ENCODE measurements at places on chromosomes 2 and 18.

GRCh38 chr2:105954891-105955290 lies 210.2 kb downstream of the NCK2 start:
- DNase-seq: no peak

DNA sequence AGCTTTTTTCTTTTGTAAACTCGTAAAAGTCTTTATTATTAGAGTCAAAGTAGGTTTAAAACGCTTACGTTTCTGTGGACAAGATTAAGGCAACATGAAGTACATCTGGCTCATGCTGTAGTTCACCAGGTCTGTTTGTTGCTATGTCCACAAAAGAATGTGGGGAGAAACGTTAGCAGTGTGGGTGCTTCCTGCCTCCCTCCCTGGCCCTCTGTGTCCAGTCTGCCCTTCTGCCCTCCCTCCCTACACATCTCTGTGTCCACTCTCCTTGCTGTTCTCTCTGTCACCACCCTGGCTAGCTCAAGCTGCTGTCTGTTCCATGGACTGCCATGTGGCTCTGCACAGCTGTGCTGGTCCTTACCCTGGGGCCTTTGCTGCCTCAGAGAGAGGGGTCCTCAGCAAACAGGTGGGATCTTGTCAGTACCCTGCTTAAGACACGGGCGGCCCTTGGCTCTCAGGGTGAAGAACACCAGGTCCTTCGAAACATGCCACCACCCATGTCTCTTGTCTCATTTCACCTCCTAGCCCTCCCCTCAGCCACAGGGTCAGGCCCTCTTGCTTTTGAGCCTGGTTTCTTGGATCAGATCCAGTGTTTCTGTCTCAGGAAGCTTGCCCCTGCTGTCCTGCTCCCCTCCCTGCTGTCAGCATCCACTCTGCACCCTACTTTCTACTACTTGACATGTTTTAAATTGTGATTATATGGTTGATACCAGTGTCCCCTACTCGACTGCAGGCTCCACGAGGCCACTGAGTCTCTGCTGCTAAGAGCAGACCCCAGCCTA lies 79.2 kb downstream of the LIMS1 start:
- no peak for DNase-seq

DNA sequence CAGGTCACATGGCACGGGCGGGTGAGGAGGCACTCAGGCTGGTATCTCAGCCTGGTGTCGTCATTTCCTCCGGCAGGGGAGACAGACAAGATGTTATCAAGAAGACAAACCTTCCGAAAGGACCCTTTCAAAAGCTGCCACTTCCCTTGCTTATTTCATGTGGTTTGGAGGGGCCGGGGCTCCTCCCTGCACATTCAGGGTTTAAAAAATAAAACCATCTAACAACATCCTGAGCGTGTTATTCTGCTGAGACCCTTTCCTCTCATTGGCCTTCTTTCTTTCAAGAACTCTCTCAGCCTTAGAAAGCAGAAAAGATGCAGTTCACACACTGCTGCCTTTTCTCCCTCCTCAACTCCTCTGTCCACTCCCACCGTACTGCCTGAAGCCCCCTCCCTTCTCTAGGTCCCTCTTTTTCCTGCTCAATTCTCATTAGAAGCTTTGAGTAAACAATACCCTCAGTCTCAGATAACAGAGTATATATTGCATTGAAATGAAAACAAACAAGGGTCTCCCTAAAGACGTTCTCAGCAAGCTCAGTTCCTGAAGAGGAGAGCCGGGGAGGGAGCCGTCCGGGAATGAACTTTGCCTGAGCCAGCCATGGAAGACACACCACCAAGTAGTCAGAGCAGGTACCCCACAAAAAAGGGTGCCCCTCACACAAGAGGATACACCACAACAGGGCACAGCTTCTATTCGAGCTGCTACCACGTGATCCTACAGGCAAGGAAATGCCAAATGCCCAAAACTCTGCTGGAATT lies 9.7 kb downstream of the SMAD7 start:
- no peak for DNase-seq

DNA sequence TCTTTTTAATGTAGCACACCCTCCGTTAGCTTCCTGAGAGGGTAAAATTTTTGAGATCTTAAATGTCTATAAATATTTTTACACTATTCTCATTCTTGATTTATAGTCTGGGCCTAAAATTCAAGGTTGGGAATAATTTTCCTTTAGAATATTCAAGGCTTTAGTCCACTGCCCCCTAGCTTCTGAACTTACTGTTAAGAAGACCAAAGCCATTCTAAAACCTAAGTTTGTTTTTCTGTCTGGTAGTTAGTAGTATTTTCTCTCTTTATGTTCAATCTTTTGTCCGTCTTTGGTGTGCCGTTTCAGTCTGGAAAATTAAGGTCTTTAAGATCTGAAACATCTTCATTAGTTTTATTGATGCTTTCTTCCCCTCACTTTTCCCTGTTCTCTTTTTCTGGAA lies 14.5 kb downstream of the OSBPL6 start:
- no peak for DNase-seq

GRCh38 chr18:62354151-62354550 lies 29.0 kb downstream of the TNFRSF11A start:
- no peak for DNase-seq

DNA sequence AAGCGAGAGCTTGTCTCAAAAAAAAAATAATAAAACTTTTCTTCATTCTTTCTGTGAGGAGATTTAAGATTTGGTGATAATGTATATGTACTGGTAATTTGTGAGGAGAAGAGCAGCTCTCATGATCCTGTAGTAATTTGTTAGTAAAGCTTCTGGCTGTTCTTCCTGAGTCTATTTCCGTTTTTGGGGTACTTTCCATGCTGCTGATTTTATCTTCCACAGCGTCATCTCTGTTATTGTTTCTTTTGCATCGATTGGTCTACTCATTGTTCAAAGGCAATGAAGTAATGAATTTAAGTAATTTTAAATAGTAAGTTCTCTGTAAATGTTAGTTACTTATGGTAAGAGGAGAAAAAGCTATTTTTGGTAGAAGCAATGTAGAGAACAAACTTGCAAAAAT lies 12.0 kb downstream of the NDUFAF7 start:
- no peak for DNase-seq

GRCh38 chr2:225182126-225182525 lies 139.9 kb upstream of the DOCK10 start:
- DNase-seq: no peak

DNA sequence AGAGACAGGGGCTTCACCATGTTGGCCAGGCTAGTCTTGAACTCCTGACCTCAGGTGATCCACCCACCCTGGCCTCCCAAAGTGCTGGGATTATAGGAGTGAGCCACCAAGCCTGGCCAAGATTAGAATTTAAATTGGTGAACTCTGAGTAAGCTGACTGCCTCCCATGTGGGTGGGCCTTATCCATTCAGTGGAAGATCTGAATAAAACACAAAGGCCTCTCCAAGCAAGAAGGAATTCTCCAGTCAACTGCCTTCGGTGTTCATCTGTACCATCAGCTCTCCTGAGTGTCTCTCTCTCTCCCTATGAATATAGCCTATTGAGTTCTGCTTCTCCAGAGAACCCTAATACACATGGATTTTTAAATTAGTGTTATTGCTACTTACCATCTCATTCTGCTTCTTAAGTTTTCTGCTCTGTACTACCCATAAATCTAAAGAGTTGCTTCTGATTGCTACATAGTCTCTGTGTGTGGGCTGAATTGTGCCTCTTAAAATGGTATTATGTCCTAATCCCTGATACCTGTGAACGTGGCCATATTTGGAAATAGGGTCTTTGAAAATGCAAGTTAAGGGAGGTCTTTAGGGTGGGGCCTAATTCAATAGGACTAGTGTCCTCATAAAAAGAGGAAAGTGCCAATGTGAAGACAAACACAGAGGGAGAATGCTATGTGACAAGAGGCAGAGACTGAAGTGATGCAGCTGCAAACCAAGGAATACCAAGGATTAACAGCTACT lies 36.3 kb downstream of the FBXO11 start:
- DNase-seq: no peak

- DNase-seq: no peak
Measured at GRCh38 chr2:40367652-40368051, 84.2 kb downstream of the SLC8A1 start.

- no peak for DNase-seq
Measured at GRCh38 chr18:58862356-58862755, 2.3 kb upstream of the ZNF532 start.

DNA sequence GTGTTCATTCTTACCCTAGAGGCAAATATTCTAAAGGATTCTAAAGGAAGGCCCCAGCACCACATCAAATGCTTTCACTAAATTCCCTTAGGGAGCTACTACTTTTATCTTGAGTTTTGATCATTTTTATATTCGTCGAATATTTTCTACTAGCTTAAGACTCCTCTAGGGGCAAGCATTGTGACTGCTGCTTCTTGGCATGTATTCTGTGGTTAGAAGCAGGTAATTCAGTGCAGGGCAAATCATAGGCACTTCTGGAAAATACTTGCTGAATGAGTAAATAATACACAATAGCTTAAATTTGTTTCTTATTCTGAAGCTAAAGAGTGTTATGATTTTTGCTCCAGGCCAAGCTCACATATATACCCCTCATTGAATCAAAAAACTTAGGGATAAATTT lies 136.4 kb downstream of the LRP2 start:
- no peak for DNase-seq

- no peak for DNase-seq
Measured at GRCh38 chr18:79411614-79412526, 16.1 kb downstream of the NFATC1 start.

GRCh38 chr2:222280795-222281194 lies 18.0 kb downstream of the PAX3 start:
- no peak for DNase-seq

DNA sequence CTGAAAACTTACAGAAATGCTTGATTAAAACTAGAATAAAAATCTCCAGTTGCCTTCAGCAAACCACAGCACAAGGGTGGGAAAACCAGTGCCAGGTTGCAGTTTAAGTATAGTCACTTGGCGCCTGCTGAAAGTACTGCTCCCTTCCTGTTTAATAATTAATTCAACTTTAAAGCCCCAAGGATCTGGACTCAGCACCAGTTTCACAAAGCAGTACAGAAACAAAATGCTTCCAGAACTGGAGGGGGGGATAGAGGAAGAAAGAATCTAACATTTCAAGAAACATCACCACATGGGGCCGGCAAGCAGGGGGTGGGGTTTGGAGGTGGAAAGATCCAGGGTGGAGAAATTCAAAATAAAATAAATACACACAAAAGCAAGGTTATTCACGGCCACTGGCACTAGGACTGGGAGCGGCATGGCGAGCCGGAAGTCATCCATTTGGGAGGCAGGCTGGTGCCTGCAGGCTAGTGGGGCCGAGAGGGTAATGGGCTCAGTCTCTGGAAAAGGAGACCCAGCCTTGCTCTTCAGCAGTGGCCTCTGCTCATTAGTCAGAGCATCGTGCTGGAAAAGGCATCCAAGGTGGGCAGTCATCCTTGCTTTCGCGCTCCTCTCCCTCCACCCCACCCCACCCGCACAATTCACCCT lies 85.8 kb downstream of the POU3F3 start:
- peak; percentile 52 for DNase-seq

GRCh38 chr2:119721462-119721861 lies 38.3 kb upstream of the PTPN4 start:
- DNase-seq: no peak

DNA sequence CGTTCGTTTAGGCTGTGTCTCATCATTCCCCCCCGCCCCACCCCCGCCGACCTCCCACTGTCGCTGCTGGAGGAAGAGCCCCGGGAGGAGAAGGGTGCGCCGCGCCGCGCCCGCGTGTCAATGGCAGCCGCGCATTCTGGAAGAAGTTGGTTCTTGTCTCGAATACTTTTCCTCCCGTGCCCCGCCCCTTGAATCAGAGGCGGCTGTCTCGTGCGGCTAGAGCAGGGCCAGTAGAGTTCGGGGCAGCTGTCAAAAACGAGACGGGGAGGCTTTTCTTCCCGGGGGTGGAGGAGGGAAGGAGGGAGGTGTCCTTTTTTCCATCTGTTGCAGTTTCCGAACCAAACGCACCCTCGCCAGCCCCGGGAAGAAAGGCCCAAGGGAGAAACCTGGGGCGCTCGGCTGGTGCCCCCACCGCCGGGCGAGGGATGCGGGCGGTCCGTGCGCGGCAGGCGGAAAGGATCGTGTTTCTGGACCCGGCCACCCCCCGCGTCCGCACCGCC lies 410 bp upstream of the TGIF1 start:
- DNase-seq: no peak

- DNase-seq: no peak
Measured at GRCh38 chr2:192687015-192687414, 492.3 kb upstream of the TMEFF2 start.

GRCh38 chr2:223746611-223747010 lies 90.8 kb downstream of the AP1S3 start:
- DNase-seq: peak; percentile 95

DNA sequence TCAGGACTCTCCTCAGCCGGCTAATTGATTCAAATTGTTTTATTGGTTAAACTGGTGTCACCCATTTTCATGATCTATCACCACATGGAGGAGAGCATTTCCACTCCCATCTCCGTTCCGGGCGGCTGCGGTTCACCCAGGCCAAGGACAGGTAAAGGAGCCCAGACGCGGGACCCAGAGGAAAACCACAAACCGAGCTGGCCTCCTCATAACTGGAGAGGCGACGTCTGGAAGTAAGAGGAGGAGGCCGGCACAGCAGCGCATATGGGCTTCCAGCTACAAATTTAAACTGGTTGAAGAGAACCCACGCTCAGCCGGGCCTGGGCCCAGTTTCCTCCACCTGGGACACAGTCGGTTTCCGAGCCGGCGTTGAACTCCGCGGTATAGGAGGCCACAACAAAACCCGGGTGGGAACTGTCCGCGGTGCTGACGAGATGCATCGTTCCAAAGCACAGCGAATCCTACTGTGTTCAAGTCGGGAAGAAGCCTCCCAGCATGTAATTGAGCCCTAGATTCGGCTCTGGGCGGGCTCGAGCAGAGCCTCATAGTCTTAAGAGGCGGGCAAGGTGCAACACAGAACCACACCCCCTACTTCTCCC lies 3.0 kb upstream of the SKOR2 start:
- DNase-seq: no peak

GRCh38 chr2:199258291-199258690 lies 199.4 kb downstream of the SATB2 start:
- DNase-seq: no peak

DNA sequence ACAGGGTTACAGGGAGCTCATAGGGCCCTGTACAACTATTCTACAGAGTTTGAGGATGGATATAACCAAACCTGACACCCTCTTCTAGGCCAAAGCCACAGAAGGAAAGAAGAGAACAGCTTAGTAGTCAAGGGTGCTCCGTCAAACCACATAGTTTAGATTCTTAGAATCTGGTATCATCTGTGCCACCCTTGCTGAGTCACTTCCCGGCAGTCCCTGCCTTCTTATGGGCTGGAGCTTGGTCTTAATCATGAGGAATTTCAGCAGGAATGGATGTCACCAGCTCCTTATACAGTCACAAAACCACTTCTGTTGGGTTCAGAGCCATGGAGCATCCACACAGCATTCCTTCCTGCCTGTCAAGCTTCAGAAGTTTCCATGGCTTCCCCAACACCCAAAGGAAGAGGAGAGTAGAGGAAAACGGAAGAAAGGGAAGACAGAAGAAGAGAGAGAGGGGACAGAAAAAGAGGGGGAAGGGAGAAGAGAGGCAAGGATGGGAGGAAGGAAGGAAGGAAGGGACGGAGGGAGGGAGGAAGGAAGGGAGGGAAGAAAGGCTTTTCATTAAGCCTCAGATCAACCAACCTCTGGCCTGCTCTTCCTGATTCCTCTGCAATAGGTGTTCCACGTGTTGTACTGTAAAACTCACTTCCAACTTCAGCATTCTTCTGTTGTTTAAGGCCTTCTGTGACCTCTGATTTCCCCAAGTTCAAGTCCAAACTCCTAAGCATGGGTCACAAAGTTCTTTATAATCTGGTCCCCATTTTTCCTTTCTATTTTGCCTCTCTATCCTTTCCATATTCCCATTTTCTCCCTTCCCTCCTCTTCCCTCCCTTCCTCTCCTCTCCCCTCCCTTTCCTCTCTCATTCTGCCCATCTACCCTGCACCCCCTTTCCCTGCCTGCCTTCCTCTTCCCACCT lies 246.1 kb upstream of the TNP1 start:
- DNase-seq: no peak
